ENCODE measurements at places on chromosomes 5 and 9.

DNA sequence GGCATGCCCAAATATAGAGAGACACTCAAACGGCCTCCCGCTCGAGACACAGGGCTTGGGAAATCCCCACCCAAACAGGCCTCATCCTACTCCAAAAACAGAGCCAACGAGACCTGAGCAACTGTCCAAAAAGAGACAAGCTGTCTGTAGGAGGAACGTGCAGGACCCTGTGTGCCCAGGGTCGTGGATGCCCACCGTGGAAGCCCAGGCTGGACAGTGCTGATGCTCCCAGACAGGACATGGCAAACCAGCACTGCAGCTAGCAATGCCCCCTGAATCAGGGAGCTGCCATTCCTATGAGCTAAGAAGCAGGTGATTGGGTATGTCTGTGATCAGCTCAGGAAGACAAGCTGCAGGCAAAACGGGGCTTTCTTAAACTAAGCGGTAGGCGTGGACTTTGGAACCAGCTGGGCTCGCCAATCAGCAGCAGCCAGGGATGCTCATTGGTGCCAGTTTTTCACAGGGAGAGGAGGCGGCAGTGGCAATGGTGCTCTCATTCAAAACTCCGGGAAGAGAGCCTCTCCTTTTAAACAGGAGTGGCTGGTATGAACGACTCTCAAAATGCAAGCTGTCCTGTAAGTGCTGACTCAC lies 113.1 kb upstream of the IRX2 start:
- no peak for DNase-seq

- no peak for DNase-seq
These were observed 33.9 kb downstream of the PTBP3 start for GRCh38 chr9:112299514-112299913.

DNA sequence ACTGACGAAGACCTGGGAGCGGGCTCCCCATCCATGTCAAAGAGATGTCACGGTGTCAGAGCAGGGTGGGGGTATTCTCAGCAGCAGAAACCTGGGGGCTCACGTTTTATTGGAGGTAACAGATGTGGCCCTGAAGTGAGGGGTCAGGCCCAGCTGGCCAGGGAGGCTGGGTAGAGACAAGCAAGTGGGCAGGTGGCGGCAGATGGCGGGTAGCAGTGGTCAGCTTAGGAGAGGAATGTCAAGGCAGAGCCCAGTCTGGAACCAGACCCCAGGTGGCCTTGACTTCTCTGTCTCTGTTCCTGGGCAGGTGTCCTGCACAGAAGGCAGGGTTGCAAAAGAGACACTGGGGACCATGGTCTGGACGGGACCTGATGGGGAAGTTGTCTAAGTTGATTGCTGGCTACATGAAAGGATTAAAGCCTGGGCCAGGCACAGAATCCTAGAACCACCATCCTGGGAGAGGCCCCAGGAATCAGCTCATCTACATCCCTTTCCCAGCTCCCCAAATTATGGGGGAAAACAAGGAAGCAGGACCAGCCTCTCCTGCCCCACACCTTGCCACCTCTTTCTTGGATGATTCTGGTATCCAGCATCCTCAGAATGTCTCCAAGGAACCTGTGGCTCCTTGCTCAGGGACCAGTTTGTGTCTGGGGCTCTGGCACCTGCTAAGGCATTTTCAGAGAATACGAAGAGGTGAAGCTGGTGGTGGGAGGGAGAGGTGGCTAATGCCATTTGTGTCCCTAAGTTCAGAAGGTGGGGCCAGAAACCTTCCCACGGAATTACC lies 72.5 kb downstream of the AMBP start:
- DNase-seq = no peak

- DNase-seq = no peak
These were observed 422.3 kb downstream of the SPATA31D1 start for GRCh38 chr9:82410866-82411265.

GRCh38 chr5:158854260-158854783 lies 245.4 kb downstream of the EBF1 start:
- no peak for DNase-seq

GRCh38 chr9:31799953-31800609 lies 584.4 kb upstream of the ACO1 start:
- peak; percentile 57 for DNase-seq

DNA sequence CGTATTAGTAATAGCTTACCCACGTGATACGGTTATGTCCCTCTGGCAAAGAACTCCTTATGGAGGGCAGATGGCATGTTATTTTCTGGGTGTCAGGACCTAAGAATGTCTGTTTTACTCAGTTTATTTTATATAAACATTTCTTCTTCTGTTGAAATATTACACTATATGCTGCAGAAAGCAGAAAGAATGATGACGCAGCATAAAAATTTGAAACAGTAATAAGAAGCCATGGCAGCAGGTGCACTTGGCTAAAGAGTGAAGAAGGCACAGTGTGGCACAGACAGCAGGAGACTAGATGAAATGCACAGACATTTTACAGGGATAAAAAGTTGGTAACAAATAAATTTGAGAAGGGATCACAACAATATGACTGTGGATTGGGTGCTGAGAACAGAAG lies 46.3 kb upstream of the CDH10 start:
- DNase-seq = no peak

GRCh38 chr5:135392256-135392655 lies 6.8 kb downstream of the MACROH2A1 start:
- peak; percentile 20 for DNase-seq

DNA sequence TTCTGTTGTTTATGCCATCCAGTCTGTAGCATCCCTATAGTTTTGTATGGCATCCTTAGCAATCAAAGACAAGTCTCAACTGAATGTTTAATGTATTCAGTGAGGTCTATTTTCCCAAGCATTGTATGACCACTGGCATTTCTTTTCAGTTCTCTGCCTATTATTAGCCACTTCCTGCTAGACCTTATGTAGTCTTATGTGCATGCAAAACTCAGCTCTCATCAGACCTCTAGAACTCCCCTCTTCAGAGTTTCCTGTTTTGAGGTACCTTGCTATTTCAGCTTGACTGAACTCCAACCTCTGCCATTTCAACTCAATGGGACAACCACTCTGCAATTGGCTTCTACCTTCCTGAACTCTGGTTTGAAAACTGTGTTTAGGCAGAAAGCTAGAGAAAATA lies 113.2 kb downstream of the SLC25A46 start:
- no peak for DNase-seq

- no peak for DNase-seq
These were observed 1143.8 kb upstream of the DMAC1 start for GRCh38 chr9:8943392-8943791.

GRCh38 chr5:108276187-108277050 lies 105.5 kb downstream of the FBXL17 start:
- DNase-seq = no peak

GRCh38 chr5:149205625-149206523 lies 64.6 kb downstream of the ABLIM3 start:
- DNase-seq = no peak

- DNase-seq = no peak
These were observed 84.8 kb upstream of the ALDH1A1 start for GRCh38 chr9:73037613-73038012.

DNA sequence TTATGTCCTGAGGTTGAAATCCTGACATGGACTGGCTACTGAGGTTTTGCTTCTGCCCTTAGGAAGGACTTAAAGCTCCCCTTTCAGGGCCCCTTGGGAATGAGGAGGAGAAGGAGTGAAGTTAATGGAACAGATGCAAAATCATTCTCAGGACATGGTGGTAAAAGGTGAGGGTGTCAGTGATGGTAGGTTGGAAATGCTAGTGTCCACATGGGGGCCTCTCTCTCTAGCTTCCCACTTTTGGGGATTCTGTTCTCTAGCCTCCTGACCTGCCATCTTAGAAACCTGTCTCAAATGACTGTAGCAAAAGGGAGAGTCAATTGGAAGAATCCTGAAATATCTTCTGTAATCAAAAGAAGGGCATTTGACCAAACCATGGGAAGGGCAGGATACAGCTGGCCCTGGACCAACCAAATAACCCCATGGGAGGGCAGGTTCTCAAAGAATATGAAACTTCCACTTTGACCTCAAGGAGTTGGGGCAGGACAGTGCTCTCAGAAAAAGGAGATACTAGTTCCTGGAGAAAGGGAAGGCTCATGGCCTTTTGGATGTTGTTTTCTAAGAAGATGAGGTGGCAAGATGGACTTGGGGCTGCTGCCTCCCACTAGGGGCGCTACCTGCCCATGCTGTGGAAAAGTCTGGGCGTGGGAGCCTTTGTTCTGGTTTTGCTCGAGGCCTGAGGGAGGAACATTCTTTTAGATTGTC lies 21.2 kb upstream of the MLANA start:
- peak; percentile 51 for DNase-seq

DNA sequence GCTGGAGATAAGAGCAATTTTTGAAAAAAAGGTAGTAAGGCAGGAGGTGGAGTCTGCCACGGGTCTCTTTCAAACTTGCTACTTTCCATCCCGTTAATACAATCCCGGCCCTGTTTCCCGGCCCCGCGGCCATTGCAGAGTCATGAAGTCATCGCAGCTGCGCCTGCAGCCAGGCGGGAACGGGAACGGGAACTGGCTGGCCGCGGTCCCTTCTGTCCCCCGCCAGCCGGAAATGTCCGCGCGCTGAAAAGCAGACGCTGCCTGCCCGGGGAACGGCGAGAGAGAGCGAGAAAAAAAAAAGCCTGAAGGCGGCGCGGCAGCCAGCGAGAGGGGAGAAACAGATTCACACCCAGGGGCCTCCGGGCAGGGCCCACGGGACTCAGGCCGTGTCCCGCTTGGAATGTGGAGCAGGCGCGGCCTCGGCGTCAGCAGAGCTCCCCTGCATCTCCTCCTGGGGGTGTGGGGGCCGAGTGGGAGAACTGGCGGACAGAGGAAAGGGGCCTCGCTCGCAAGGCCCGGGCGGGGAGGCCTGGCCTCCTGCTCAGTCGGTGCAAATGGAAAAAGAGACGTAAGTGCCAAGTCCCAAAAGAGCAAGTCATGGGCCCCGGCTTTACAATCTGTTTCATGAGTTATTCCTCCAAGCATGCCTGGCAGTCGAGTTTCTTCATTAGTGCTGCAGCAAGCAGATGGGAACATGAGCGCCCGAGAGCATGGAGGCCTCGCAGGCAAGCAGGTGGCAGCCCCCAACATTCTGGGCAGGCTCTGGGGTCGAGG lies 201.2 kb upstream of the GAS1 start:
- DNase-seq = peak; percentile 32

- no peak for DNase-seq
These were observed 25.9 kb downstream of the HMCN2 start for GRCh38 chr9:130291474-130291873.

GRCh38 chr5:82913971-82914370 lies 163.2 kb downstream of the TMEM167A start:
- no peak for DNase-seq

GRCh38 chr9:94287877-94288513 lies 28.9 kb downstream of the ZNF169 start:
- no peak for DNase-seq

DNA sequence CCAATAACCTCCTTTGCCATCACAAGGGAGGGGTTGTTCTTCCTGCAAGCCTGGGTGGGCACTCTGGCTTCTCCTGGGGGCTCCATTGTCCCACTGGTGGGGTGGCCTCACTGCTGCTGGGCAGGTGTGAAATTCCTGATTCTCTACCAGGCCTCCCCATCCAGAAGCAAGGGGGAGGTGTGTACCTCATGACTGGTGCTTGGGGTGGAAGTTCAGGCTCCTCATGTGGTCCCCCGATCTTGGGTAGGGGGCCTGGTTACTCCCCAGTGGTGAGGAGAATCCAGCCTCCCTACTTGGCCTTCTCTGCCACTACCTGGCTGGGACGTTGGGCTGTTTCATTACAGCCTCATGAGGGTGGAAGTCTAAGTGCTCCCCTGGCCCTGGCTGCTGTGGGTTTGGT lies 433.9 kb downstream of the IRX2 start:
- DNase-seq = no peak

- no peak for DNase-seq
These were observed 1.1 kb upstream of the GPSM1 start for GRCh38 chr9:136326061-136326760.

GRCh38 chr5:107653685-107654084 lies 17.1 kb downstream of the EFNA5 start:
- DNase-seq = no peak

DNA sequence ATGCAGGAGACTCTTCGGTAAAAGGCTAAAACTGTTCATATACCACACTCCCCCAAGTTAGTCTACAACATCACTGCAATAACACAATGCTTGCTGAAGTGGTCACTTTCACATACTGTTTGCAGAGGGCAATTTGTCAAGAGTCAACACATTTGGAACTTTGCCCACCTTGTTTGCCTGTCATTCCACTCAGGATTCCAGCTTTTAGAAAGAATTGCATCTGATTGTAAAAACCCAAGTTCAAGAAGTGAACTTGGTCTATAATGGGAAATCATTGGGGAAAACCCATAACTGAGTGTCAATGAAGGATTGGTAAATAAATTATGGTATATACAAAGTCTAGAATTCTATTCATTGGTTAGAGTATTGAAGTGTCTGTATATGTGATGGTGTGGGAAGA lies 120.5 kb downstream of the GADD45G start:
- DNase-seq = no peak

DNA sequence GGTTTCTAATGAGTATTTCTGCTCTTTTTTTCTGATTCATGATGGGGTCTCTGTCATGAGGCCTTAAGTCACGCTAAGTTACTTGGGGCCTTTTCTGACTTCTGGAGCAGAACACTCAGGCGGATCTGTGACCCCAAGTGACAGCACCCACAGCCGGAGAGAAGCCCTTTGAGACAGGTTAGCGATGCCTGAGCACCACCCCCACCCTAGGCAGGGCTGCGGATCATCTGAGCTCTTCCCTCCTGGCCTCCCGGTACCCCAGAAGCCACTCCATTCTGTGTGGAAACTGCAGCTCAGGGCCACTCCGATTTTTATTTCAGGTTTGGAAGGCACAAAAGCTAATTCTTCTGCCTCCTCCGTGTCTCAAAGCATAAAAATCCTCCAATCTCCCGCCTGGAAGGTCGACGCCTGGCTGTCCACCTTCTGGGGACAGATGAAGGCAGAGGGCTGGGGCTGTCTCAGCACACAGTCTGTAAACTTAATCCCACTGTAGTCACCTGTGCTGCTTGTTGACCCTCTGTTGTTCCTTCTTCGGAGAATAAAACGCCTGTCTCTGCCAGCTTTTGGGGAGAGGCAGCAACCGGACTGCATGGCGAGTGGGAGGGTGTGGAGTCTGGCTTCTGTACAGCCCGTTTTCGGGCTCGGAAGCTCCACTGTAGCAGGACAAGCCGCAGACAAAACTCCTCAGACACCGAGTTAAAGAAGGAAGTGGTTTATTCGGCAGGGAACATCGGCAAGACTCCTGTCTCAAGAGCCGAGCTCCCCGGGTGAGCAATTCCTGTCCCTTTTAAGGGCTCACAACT lies 88.8 kb downstream of the SPRY4 start:
- no peak for DNase-seq

GRCh38 chr5:160458806-160459800 lies 37.4 kb downstream of the PTTG1 start:
- no peak for DNase-seq

GRCh38 chr5:150672237-150672883 lies 11.3 kb downstream of the MYOZ3 start:
- DNase-seq = peak; percentile 75
